Subcutaneous adipose tissue (tissue), 4 donors: ENCODE measurements at places on chromosomes 5 and 9. TPM values are rescaled to one million over a fixed set of nuclear protein-coding genes. Genes with fewer than 3 reads are reported as not detected.

The SLC34A3 gene
- total RNA-seq, result not detected

The BTF3 gene
- total RNA-seq, result 429 TPM

The TNPO1 gene
- total RNA-seq, result 95.9 TPM

The C1QTNF2 gene
- 0.68 TPM for total RNA-seq

The MSX2 gene
- 0.66 TPM for total RNA-seq

The HTR4 gene
- not detected for total RNA-seq

The CD274 gene
- total RNA-seq, result 5.3 TPM

The DCAF12 gene
- total RNA-seq, result 32.8 TPM

The OR1J2 gene
- not detected for total RNA-seq

The CEL gene
- total RNA-seq, result not detected

The SNCAIP gene
- 7.7 TPM for total RNA-seq

The CTSL gene
- 113 TPM for total RNA-seq

The GNAQ gene
- 44.5 TPM for total RNA-seq

The TNC gene
- total RNA-seq, result 17.3 TPM

The PCDHA8 gene
- not detected for total RNA-seq

The SLC36A2 gene
- not detected for total RNA-seq

The TMEM252 gene
- not detected for total RNA-seq

The PTCD2 gene
- 13.2 TPM for total RNA-seq

The PCDHB3 gene
- 3.8 TPM for total RNA-seq

The SLC25A2 gene
- 0.85 TPM for total RNA-seq

The OR1Q1 gene
- not detected for total RNA-seq

The CCDC192 gene
- total RNA-seq, result 2.3 TPM

The OLFML2A gene
- total RNA-seq, result 38.2 TPM

The KYAT1 gene
- 1.5 TPM for total RNA-seq

The PTGER4 gene
- total RNA-seq, result 25.3 TPM

The PCDHGA8 gene
- total RNA-seq, result 2.8 TPM

The PLAC8L1 gene
- not detected for total RNA-seq

The HOMER1 gene
- total RNA-seq, result 7.2 TPM

The OR1N2 gene
- not detected for total RNA-seq

The PCDHB8 gene
- total RNA-seq, result 1.1 TPM

The IL7R gene
- total RNA-seq, result 3.8 TPM

The VDAC1 gene
- total RNA-seq, result 112 TPM
